Pancreas (tissue), 10 donors: ENCODE measurements at places on chromosomes 13 and 19. TPM values are rescaled to one million over a fixed set of nuclear protein-coding genes. Genes with fewer than 3 reads are reported as not detected.
A peak's percentile ranks its signal among the peaks of the same experiment; 100 is the strongest.

- peak; percentile 69 for DNase-seq
Measured at GRCh38 chr19:41641879-41642485, 15.1 kb upstream of the CEACAM4 start.

GRCh38 chr19:42132851-42133528 lies 744 bp upstream of the POU2F2 start:
- DNase-seq = peak; percentile 62

GRCh38 chr13:44294876-44295275 lies 78.7 kb upstream of the SERP2 start:
- no peak for DNase-seq

DNA sequence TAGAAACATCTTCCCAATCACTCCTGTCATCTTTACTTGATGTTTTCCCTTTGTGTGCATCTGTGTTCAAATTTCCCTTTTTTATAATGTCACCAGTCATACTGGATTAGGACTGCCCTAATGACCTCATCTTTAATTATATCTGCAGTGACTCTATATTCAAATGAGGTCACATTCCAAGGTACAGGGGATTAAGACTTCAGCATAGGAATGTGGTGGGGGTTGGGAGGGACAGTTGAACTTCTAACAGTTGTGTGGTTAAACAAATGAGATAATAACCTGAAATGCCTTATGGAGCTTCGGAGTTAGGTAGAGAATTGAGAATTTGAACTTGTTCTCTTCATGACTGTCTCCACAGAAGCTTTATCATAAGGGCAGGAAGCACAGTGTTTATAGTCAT lies 23.0 kb downstream of the PAN3 start:
- DNase-seq = no peak

GRCh38 chr19:18346091-18346490 lies 5.7 kb downstream of the PGPEP1 start:
- no peak for DNase-seq

DNA sequence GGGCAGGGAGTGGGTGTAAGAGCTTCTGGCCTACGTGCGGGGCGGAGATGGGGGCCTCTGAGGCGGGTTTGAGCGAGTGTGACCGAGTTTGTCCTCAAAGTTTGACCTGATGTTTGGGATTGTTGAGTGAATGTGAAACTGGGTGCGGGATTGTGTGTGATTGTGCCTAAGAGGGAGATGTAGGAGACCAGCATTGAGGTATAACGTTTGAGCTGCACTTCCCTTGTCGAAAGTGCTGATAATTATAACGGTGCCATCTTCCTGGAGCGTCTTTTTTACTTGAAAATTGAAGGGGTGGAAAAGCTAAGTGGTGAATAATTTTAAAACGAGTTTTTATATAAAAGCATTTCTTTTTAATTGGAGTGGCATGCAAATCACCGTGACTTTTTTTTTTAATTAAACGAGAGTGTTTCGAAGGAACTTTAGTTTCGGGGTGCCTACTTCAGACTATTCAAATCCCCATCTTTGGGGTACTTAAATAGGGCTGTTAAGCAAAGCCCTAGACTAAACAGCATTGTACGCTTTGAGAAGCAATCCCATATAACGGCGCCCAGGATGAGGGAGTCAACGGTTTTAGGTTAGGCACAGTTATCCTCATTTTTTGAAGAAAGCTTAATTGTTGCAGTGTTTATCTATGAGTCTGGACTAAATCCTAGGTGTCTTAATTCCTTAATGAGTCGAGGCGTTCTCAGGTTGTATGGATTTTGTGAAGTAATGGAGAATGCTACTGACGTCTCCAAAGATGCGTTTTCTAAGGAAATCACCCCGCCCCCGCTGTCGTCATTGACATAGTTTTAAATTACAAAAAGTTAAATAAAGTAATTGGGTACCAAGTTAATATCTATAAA lies 594 bp downstream of the ZNF146 start:
- DNase-seq = no peak

DNA sequence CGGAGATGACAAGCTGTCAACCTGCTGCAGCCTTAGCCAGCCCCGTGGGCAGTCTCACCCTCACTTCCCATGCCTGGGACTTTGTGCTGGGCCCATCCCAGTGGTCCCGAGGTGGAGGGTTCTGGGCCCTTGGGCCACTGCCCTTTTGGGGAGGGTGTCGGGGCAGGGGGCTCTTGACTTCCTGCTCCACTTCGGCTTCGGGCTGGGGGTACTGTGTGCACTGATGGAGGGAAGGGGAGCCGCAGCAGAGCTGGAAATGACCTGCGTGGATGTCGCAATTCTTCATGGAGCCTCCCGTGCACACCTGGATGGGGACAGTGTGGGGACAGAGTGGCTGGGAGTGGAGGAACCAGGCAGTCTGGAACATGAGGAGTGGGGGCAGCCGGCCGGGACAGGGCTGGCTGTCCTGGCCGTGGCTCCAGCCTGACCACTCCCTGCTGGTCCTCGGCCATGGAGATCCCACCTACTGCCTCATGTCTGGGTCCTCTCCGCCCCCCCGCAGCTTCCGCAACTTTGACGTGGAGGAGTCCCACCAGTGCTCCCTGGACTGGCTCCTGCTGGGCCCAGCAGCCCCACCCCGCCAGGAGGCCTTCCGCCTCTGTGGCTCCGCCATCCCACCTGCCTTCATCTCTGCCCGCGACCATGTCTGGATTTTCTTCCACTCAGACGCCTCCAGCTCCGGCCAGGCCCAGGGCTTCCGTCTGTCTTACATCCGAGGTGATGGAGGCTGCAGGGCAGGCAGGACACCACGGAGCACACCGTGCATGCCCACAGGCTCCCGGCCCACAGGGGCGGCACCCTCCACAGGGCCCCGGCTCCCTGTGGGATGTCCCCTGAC lies 10.2 kb downstream of the LRP3 start:
- no peak for DNase-seq

GRCh38 chr19:38389957-38390924 lies 1.7 kb downstream of the SPRED3 start:
- no peak for DNase-seq

DNA sequence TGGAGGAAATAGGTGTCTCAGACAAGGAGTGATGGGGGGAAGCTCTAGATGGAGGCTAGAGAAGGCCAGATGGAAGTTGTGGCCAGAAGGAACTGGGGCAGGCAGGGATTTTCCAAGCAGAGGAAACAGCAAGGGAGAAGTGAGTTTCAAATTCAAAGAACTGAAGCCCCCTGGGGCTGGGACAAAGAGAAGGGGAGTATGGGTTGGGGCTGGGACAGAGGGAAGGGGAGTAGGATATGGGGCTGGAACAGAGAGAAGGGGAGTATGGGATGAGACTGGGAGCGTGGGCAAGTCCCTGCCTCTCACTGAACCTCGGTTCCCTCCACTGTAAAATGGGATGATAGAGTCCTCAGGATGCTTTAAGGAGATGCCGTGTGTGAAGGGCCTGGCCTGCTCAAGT lies 1.9 kb upstream of the GTF2F1 start:
- DNase-seq = no peak

DNA sequence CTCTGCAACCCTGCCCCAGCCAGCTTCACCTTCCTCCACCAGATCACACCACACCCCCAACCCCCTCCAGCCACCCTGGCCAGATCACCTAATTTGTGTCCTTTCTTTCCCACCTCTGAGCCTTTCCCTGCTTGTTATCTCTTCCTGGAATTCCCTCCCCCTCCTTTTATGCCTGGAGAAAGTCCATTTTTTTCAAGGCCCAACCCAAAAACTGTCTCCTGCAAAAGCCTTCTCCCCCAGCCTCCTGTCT lies 5.3 kb upstream of the TLE2 start:
- DNase-seq = no peak

GRCh38 chr19:50518091-50519005 lies 4.6 kb upstream of the ASPDH start:
- DNase-seq = peak; percentile 13

GRCh38 chr13:22198641-22199217 lies 527.9 kb downstream of the FGF9 start:
- DNase-seq = no peak

DNA sequence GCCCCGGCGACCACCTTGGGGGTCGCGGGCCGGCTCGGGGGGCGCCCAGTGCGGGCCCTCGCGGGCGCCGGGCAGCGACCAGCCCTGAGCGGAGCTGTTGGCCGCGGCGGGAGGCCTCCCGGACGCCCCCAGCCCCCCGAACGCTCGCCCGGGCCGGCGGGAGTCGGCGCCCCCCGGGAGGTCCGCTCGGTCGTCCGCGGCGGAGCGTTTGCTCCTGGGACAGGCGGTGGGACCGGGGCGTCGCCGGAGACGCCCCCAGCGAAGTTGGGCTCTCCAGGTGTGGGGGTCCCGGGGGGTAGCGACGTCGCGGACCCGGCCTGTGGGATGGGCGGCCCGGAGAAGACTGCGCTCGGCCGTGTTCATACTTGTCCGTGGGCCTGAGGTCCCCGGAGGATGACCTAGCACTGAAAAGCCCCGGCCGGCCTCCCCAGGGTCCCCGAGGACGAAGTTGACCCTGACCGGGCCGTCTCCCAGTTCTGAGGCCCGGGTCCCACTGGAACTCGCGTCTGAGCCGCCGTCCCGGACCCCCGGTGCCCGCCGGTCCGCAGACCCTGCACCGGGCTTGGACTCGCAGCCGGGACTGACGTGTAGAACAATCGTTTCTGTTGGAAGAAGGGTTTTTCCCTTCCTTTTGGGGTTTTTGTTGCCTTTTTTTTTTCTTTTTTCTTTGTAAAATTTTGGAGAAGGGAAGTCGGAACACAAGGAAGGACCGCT lies 729 bp downstream of the STK11 start:
- DNase-seq = peak; percentile 67

GRCh38 chr13:72805676-72806346 lies 23.9 kb downstream of the PIBF1 start:
- DNase-seq = no peak

GRCh38 chr13:43271152-43271551 lies 247.8 kb downstream of the DNAJC15 start:
- DNase-seq = no peak

- DNase-seq = no peak
Measured at GRCh38 chr19:49512970-49513745, 697 bp downstream of the FCGRT start.

DNA sequence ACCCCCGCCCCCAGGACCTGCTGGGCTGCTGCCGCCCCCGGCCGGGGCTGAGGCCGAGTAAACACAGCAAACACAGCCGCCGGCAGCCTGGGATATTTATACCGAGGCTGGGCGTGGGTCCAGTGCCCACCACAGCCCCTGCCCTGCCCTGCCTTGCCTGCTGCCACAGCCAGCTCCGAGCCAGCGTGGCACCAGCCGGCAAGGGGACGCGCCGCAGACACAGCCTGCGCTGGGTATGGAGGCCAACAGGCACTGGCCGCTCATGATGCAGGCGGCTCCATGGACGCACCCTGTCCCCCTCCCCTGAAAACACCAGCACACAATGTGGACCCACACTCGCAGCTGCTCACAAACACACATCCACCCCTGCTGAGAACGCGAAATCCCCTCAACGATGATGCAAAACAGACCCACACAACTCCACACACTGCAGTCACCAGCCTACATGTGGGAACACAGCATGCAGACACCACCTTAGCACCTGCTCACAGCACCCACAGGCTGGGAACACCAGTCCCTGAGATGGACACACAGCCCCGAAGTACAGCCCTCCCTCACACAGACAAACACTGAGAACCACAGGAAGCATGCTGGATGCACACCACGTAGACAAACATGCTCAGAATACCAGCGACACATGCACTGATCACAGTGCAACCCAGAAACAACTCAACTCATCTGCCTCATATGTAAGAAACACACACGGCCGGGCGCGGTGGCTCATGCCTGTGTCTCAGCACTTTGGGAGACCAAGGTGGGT lies 16.2 kb downstream of the CCDC97 start:
- DNase-seq = peak; percentile 55

DNA sequence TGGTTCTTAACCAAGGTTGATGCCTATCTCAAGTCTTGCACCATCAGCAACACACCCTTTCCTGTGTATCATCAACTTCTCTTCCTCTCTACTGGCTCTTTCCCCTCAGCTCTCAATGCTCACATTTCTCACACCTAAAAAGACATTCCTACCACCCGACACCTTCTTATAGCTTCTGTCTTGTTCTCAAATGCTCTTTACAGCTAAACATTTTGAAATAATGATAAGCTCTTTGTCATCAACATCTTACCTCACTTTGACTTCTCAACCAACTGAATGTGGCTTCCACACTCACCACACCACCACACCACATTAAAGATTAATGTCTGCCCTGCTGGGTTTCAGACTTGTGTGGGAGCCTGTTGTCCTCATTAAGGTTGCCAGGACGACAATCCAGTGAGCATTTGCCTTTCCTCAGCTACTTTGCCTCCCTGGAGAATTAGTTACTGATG lies 67.8 kb downstream of the RXFP2 start:
- no peak for DNase-seq

- DNase-seq = no peak
Measured at GRCh38 chr13:101190337-101190736, 226.0 kb downstream of the NALCN start.

- DNase-seq = no peak
Measured at GRCh38 chr19:5545984-5546383, 21.8 kb downstream of the TINCR start.

DNA sequence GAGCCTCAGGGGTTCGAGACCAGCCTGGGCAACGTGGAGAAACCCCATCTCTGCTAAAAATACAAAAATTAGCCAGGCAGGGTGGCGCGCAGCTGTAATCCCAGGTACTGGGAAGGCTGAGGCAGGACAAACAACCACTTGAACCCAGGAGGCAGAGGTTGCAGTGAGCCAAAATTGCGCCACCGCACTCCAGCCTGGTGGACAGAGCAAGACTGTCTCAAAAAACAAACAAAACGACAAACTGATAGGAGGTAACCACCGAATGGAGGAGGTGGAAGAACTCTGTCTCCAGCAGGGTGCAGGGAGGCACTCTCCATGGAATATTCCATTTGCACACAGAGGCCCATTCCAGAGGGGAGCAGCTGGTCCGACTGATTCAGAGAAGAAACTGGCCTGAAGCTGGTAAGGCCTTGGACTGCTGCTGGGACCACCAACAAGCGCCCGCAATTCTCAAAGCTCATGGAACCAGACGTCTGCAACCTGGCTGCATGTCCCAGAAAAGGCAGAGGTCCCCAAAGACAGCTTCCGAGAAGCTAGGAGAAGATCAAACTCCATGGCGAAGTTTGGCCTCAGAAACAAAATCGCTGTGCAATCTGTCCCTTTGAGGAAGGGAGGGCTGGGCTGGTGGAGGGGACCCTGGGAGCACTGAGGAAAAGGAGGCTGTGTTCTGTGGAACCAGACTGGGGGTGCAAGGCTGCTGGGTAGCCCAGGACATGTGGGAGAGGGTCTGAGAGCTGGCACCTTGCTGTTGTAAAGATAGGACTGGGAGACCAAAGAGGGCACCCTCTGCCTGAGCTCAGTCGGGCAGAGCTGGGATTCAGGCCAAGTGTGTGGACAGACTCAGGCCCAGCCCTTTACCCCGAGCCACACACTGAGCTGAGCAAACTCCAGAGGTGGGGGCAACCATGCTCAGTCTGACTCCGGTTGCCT lies 35.2 kb downstream of the SLC25A42 start:
- DNase-seq = no peak

- no peak for DNase-seq
Measured at GRCh38 chr13:54999399-54999907, 1970.8 kb downstream of the OLFM4 start.

- no peak for DNase-seq
Measured at GRCh38 chr13:34161931-34162543, 344.1 kb downstream of the RFC3 start.

GRCh38 chr13:51811046-51811445 lies 7.1 kb upstream of the DHRS12 start:
- no peak for DNase-seq

- DNase-seq = no peak
Measured at GRCh38 chr13:69565334-69565733, 542.3 kb upstream of the ATXN8OS start.

Gene JSRP1
- 1.1 TPM for total RNA-seq

Gene TNFRSF19
- 2.0 TPM for total RNA-seq

Gene EXOC3L2
- 0.69 TPM for total RNA-seq

Gene NLRP7
- not detected for total RNA-seq

Gene UBE2L5
- total RNA-seq = not detected

Gene SCN1B
- total RNA-seq = 2.9 TPM

Gene ATP8B3
- total RNA-seq = 0.51 TPM
